ENCODE measurements at places on chromosomes 13 and 19.

- no peak for DNase-seq
These were observed 194.8 kb upstream of the TSC22D1 start for GRCh38 chr13:44770951-44771350.

DNA sequence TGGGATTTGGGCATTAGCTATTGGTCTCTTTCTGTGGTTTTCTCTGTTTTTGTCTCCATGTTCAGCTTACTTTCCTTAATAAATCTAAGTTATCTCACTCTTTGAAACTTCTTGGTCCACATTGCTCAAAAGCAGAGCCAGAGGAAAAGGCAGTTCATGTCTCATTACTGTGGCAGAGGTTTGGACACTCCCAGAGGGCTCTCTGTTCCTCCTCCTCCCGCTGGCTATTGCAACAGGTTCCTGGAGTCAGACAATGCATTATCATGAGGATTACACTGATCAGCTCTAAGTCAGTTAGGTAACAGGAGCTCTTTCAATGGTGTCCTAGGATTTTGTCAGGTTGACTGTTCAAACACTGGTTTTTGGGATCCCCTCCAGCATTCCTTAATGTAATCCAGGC lies 298.8 kb downstream of the NDFIP2 start:
- DNase-seq = no peak

DNA sequence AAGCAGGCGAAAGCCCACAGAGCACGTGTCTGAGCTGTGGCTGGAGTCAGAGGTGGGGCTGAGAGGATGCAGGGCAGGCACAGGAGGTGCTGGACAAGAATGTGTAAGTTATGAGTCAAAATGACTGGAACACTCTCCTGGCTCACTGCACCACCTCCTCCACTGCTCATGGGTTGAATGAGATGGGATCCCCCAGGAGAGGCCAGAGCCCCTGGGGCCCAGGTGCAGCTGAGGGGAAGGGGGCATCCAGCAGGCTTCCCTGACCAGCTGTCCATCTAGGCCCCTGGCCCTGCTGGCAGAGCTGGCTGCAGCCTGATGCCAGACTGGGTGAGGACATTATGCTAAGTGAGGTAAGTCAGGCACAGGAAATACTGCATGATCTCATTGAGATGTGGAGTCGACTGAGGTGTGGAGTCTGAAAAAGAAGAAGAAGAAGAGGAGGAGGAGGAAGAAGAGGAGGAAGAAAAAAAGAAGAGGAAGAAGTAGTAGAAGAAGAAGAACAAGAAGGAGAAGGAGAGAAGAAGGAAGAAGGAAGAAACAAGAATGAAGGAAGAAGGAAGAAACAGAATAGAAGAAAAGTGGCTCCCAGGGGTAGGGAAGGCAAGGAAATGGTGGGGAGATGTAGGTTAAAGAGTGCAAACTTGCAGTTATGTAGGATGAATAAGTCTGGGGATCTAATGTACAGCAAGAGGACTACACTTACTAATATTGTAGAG lies 747.4 kb downstream of the UQCRFS1 start:
- DNase-seq = no peak

GRCh38 chr13:73261739-73262216 lies 203.0 kb downstream of the KLF5 start:
- no peak for DNase-seq

GRCh38 chr19:518598-519231 lies 11.4 kb downstream of the TPGS1 start:
- DNase-seq = no peak
